ENCODE measurements at places on chromosomes 2 and 18. TPM values are rescaled to one million over a fixed set of nuclear protein-coding genes. Genes with fewer than 3 reads are reported as not detected.

The C2orf74 gene
- total RNA-seq: 0.72 TPM

The FEV gene
- 6.5 TPM for total RNA-seq

The SLC66A2 gene
- total RNA-seq: 88.0 TPM

The TCF23 gene
- total RNA-seq: 0.05 TPM

DNA sequence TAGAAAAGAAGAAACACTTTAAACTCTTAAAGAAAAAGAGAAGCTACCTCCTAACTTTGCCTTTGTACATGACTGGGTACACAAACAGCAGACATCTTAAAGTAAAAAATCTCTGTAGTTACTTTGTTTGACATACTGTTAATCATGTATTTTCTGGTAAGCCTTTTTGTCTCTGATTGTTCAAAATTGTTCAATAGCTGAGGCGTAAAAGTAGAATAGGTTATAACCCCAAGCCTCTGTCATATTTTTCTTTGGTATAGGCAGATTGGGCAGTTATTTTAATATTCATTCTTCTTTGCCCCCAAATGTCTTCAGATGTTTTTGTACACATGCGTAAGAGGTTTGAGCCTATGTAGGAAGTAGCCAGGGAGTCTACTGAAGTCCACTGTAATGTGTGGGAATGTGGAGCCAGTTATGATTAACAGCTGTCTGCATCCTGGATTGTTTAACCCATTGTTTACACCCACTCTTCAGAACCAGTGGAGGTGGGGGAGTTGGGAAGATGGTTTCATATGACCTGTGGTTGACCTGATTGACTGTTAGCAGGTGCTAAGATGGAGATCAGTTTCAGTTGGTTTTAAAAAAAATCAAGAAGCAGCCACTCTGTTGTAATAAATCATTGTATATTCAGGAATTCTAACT lies 150.5 kb downstream of the TANC1 start:
- DNase-seq: no peak
- H3K4me3 ChIP-seq: no peak overlapping the region
- H3K36me3 ChIP-seq: no peaks in the 10 kb centered on the region
- no peak overlapping the region for H3K27ac ChIP-seq

- H3K4me3 ChIP-seq: no peak overlapping the region
- no peaks in the 10 kb centered on the region for H3K27me3 ChIP-seq
- H3K27ac ChIP-seq: no peak overlapping the region
- DNase-seq: no peak
- H3K36me3 ChIP-seq: no peaks in the 10 kb centered on the region
Measured at GRCh38 chr18:41043876-41044275, 911.2 kb upstream of the PIK3C3 start.

DNA sequence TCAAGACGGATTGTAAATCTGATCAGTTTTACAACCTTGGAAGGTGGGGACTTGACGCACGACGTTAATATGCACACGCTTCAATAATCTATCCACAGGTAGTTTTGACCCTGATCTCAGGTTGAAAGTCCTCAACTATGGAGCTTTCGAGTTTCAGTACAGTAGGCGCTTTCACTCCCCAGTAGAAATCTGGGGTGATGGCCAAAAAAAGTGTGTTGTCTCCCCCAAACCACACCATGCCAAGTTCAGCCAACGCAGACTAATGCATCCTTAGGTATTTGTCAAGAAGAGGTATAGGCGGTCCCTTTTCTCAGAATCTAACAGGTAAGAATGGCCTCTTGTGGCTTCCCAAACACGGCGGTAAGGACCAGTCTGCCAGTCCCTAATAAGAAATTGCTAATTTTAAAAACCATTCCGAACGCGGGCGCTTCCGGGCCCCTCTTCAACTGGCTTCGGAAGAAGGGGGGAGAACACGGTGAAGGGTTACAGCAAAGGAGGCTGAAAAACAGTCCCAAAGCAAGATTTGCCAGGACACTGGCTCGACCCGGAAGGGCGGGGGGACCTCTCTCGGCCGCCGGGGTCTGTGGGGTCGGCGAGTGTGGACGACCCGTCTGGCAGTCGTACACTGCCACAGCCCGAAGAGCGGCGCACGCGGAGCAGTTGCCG lies 659 bp downstream of the FAM210A start:
- H3K36me3 ChIP-seq: no peaks in the 10 kb centered on the region
- H3K27ac ChIP-seq: peak overlapping the region; percentile 92
- no peaks in the 10 kb centered on the region for H3K27me3 ChIP-seq
- peak overlapping the region; percentile 99 for H3K4me3 ChIP-seq
- no peaks in the 10 kb centered on the region for H3K4me1 ChIP-seq
- DNase-seq: peak; percentile 39

DNA sequence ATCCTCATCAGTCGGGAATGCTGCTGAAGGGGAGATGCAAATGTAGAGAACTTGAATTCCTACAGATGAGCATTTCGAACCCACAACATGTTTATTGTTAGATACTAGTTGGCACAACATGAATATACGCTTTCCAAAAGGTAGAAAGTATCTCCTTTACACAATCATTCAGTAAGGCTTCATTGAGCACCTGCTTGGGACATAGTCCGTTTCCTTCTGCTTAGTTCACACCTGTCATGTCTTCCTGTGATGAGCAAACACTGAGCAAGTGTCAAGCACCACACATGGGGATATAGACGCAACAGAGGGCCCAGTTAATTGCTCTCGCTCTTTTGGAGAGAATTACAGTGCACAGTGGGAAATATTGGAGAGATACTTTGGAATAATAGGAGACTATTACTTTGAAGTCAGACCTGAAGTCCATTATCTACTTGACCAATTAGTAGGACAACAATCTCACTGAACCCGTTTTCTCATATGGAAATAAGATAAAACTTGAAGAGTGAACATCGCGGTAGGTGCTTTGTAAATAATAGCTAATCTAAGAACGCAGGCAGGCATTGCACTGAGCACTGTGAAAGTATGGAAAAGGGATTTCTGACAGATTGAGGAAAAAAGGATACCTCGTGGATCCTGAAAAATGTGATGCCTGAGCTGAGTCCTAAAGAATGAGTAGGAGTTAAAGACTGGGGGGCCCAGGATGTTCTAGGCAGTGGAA lies 1.2 kb downstream of the CPSF3 start:
- peaks cover 4% of the 10 kb centered on the region for H3K4me1 ChIP-seq
- H3K4me3 ChIP-seq: peak overlapping the region; percentile 91
- no peaks in the 10 kb centered on the region for H3K27me3 ChIP-seq
- no peak for DNase-seq
- no peaks in the 10 kb centered on the region for H3K36me3 ChIP-seq
- no peak overlapping the region for H3K27ac ChIP-seq

- H3K4me3 ChIP-seq: no peak overlapping the region
- no peaks in the 10 kb centered on the region for H3K36me3 ChIP-seq
- DNase-seq: no peak
- no peaks in the 10 kb centered on the region for H3K27me3 ChIP-seq
- no peaks in the 10 kb centered on the region for H3K4me1 ChIP-seq
Measured at GRCh38 chr2:201907563-201907881, 101.2 kb downstream of the CDK15 start.

- no peak overlapping the region for H3K4me3 ChIP-seq
- no peak for DNase-seq
- H3K27me3 ChIP-seq: no peaks in the 10 kb centered on the region
Measured at GRCh38 chr2:12702168-12703121, 14.3 kb upstream of the TRIB2 start.

- H3K4me3 ChIP-seq: no peak overlapping the region
- no peaks in the 10 kb centered on the region for H3K27me3 ChIP-seq
- no peaks in the 10 kb centered on the region for H3K4me1 ChIP-seq
- peak; percentile 14 for DNase-seq
- H3K27ac ChIP-seq: no peak overlapping the region
- H3K36me3 ChIP-seq: no peaks in the 10 kb centered on the region
Measured at GRCh38 chr2:239461291-239462190, 60.7 kb upstream of the HDAC4 start.
